ENCODE measurements at places on chromosomes 6 and 20.

DNA sequence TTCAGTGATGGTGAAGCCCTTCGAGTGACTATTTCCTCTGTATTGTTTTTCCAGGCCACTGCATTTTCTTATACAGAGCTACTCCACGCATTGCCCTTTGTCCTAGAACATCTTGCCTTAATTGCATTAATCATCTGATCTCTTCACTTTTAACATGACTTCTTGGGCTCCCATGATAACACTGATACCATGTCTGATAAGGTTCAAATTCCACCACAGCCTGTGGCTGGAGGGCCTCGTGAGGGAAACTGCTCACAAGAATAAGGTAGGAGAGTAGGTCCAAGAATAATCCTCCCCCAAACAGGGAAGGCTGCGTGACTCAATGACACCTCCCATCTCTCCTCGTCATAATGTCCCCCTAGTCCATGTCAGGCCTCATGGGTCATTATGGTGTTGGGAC lies 165.5 kb upstream of the ECI2 start:
- no peak for DNase-seq

DNA sequence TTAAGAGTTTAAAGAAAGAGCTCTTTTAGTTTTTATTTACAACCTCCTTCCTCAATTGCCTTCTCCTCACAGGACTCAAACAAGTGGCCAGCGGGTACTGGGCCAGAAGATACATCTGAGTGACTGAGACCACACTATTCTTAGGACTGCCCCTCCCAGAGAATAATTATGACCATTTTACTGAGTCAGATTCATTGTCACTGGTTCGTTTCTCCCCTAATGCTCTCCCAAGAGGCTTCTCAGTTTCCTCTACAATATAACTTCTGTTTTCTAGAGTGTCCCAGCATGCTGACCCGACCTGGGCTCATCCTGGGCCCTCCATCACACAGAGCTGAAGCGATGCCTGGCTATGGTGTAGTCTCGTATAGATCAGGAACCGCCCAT lies 279.9 kb downstream of the CD83 start:
- no peak for DNase-seq

- no peak for DNase-seq
These were observed 4.7 kb upstream of the TAAR1 start for GRCh38 chr6:132663661-132664060.

DNA sequence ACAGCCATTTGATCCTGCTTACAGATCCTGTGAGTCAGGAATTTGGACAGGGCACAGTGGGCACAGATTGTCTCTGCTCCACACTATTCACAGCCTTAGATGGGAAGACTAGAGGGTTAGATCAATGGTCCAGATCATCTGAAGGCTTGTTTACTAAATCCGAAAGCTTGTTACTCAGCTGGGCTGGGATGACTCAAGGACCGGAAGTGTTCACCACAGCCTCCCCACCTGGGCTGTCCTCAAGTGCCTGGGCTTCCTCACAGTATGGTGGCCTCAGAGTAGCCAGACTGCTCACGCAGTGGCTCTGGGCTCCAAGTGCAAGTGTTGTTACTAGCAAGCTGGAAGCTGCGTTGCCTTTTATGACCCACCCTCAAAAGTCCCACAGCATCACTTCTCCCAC lies 75.4 kb upstream of the INSM1 start:
- no peak for DNase-seq

- no peak for DNase-seq
These were observed 99.3 kb upstream of the VSTM2L start for GRCh38 chr20:37803438-37804307.

GRCh38 chr20:42193119-42193518 lies 574.9 kb upstream of the CHD6 start:
- no peak for DNase-seq

- no peak for DNase-seq
These were observed 2.7 kb upstream of the C6orf62 start for GRCh38 chr6:24721461-24722215.

- DNase-seq: no peak
These were observed 107.3 kb downstream of the EPB41L2 start for GRCh38 chr6:130955755-130956154.

DNA sequence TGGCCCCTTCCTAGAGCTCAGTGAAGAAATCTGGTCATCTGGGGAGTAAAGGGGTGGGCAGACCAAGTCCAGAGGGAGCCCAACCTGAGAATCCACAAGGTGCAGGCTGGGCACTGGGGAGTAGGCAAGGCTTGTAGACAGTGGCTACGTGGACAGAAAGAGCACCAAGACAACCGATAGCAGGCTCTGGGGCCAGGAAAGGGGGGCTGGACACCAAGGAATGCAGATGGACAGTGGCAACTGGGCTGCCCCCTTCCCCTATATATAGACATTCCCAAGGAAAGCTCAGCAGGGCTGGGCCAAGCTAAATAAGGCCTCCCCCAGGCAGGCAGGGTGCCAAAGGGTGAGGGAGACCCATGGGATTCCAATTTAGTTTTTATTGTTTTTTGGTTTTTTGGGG lies 1.5 kb upstream of the TNNC2 start:
- DNase-seq: no peak

GRCh38 chr6:24205020-24205492 lies 79.0 kb downstream of the NRSN1 start:
- no peak for DNase-seq

DNA sequence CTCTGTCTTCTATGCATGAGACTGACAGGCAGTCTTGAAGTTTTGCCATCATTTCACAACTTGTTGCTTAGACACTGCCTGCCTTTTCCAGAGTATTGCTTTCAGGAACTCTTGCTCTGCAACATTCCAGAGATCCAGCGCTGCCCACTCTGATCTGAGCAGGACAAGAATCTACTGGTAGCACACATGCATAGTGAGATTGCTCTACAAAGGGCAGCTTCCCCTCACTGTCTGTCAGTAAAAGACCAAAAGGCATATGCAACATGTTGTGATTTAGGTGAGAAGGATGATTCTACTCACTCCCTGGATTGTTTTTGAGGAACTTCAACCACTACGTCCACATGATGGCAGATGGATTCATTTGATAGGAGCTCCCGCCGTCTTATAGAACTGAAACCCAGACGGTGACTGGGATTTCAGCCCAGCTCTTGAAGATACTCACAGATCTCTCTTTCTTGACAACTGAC lies 259.1 kb downstream of the ARID1B start:
- DNase-seq: no peak

- DNase-seq: no peak
These were observed 50.4 kb downstream of the RIN2 start for GRCh38 chr20:19808498-19808897.

DNA sequence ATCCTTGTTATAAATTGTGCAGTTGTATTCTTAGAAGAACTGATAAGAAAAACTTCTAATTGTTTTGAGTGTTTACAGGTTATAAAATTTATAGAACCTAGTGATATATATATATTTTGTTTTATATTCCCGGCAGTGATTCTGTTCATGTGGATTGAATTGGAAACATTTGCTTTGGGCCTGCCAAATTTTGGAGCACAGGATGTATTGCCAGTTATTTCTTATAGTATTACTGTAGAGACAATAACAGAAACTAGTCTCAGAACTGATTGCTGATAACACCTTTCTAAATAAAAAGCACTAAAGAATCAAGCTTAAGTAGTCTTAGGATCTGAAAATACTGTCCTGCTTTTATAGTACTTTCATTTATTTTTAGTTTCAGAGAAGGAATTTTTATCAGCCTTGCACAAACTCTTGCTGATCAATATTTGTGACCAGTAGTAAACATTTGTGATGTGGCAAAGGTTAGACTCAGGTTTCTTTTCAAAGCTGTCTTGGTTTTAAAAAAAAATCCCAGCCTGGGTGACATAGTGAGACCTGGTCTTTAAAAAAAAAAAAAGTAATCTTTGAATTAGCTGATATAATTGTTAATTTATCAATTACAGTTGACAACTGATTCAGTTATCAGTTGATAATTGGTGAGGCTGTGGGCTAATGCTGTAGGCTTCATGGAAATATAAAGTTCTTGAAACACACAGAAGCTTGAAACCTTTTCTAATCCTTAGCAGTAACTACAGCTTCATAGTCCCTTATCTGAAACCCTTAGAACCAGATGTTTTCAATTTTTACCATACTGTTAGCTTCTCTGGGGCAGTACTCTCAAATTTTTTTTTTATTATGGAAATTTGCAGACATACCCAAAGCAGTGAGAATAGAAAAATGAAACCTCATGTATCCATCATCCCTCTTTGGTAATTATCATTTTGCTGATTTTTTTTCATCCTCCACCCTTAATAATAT lies 42.4 kb downstream of the RNGTT start:
- DNase-seq: no peak

- no peak for DNase-seq
These were observed 29.9 kb upstream of the HSF2 start for GRCh38 chr6:122369536-122369935.

GRCh38 chr6:29487131-29487530 lies 625 bp downstream of the MAS1L start:
- DNase-seq: no peak

- DNase-seq: no peak
These were observed 96.2 kb upstream of the VGLL2 start for GRCh38 chr6:117169064-117169665.

GRCh38 chr6:33712914-33713313 lies 1.4 kb upstream of the UQCC2 start:
- DNase-seq: no peak

GRCh38 chr20:32397567-32398084 lies 39.5 kb downstream of the ASXL1 start:
- no peak for DNase-seq

GRCh38 chr6:28335564-28336283 lies at the start of gene ZSCAN31:
TSS of gene ZSCAN31 (minus strand) at chr6:28336148. CDS start at chr6:28329683, 6,465 bp downstream.
- DNase-seq: peak; percentile 98

- DNase-seq: no peak
These were observed 8.7 kb downstream of the LAMA4 start for GRCh38 chr6:112245511-112246203.

DNA sequence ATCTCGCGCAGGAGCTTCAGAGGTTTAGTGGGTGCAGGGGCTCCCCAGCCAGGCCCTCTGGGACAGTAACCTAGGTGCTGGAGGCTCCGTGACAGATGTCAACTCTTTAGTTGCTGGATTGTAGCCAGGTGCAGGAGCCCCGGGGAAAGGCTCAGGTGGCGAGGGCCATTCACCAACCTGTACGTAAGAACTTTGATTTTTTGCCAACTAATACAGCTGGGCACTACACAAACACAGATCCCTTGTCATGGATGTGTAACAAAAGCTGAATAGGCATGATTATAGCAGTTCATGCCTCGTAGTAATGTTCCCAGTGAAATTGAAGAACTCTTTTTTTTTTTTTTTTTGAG lies 82.6 kb downstream of the CDC5L start:
- no peak for DNase-seq

- DNase-seq: no peak
These were observed 364.3 kb downstream of the RIMS1 start for GRCh38 chr6:72250664-72251063.

GRCh38 chr20:3068986-3069900 lies 2.2 kb upstream of the OXT start:
- no peak for DNase-seq

GRCh38 chr6:34350137-34350933 lies 42.1 kb downstream of the NUDT3 start:
- DNase-seq: no peak

GRCh38 chr6:130371921-130372420 lies 6.2 kb downstream of the TMEM200A start:
- DNase-seq: no peak

- DNase-seq: no peak
These were observed 178.1 kb downstream of the RIMS1 start for GRCh38 chr6:72064399-72064975.

DNA sequence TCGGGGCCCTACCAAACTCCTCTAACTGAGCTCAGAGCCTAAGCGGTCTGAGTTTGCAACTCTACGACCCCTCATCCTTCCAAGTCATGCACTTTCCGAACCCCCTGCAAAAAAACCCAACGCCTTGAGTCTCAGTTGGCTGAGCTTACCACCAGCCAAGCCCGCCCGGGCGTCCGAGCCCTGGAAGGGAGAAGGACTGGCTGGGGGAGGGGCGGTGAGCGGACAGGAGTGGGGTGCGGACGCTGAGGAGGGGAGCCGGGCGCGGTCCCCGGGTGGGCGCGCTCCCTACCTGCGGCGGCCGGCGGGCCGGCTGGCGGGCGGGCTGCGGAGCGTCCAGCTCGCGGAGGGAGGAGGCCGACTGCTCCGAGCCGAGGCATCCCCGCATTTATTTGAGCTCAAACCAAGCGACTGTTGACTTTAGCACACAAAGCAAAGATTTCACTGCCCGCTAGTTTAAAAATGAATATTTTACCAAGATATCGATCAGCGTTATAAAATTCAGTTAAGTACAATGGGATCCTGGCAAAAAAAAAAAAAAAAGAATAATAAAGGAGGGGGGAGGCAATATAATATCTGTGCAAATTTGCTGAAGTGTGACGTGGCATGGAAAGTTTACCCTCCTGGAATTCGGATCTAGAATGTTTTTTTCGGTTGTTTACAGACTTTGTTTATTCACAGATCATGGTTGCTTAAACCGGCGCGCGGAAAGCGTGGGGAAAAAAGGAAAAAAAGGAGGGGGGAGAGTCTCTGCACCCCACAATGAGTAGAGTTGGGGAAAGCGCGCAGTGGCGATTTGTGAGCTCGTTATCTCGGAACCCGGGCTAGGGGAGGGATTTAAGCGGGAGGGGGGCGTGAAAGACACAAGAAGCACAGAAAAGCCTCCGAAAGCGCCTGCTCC lies 5.9 kb downstream of the FOXA2 start:
- no peak for DNase-seq

GRCh38 chr20:36400909-36401735 lies 95.0 kb downstream of the DLGAP4 start:
- DNase-seq: no peak

- DNase-seq: no peak
These were observed 58.8 kb upstream of the APCDD1L start for GRCh38 chr20:58573986-58574385.

GRCh38 chr6:38080889-38081288 lies 261.4 kb downstream of the ZFAND3 start:
- DNase-seq: no peak

DNA sequence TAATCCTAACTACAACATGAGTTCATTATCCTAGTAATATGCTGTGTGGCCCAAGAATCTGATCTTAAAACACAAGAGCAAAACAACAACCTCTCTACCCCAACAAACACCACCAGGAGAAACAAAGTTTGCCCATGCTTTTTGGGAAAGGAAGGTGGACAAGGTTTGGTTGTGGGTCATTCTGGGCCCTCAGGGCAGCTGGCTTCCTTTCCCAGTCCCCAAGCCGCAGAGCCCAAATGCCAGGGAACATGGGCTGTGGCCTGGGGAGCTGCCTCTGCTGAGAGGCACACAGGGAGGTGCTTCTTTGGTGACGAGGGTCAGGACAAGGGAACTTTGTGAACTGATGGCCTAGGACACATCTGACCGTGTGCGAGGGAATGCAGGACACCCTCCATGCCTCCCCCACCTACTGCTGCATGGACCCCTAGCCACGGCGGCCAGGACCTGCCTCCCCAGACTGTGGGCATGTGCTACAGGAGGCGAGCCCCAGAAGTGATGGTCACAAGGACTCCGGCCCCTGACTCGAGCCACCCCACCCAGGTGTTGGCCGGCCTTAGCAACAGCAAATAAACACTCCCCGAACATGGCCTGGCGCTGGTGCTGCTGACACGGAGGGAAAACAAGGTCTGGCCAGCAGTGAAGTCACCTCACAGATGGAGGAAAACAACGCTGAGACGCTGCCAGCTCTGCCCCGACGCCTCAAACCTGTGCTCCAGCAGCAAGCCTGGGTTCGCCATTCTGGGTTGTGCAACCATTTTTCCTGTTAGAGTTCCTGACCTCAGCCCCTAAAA lies 55.6 kb downstream of the RRBP1 start:
- DNase-seq: peak; percentile 73

GRCh38 chr20:22583773-22584521 lies 425 bp downstream of the FOXA2 start:
- DNase-seq: no peak

Measured in breast epithelium (tissue), 4 donors.